ENCODE measurements at places on chromosomes 11 and 22.

GRCh38 chr11:46554213-46555147 is 39.3 kb downstream of the AMBRA1 start:
- peak; percentile 69 for DNase-seq

- DNase-seq = no peak
These were observed 32.8 kb upstream of the LDLRAD3 start for GRCh38 chr11:35911013-35911412.

- DNase-seq = no peak
These were observed 397.5 kb downstream of the ETS1 start for GRCh38 chr11:128189823-128190222.

GRCh38 chr22:45317551-45318167 is 7.9 kb downstream of the FAM118A start:
- no peak for DNase-seq

GRCh38 chr22:39833093-39833492 is 60.5 kb downstream of the ENTHD1 start:
- no peak for DNase-seq
